Cerebellar cortex (tissue), 1 donor: ENCODE measurements at places on chromosomes 2 and 18.

- no peak for DNase-seq
Measured at GRCh38 chr2:234548695-234549420, 52.0 kb upstream of the ARL4C start.

- no peak for DNase-seq
Measured at GRCh38 chr2:157696036-157696435, 67.4 kb upstream of the ACVR1C start.

DNA sequence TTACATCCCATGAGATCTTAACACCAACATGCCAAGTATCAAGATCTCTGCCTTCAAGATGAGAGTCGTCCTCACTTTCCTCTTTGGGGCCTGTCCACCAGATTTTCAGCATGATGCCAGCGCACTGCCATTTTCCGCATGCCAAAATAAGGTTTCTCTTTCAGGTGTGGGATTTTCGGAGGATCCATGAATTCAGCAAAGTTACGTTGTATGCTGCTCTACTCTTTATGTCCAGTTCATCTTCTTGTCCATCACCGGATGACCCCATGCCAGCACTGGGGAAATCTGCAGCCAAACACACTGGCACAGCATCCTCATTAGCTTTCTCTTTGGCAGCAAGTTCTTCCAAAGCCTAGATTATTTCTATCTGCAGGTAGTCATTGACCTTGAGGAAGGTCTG is 4.9 kb upstream of the HAAO start:
- DNase-seq: no peak

DNA sequence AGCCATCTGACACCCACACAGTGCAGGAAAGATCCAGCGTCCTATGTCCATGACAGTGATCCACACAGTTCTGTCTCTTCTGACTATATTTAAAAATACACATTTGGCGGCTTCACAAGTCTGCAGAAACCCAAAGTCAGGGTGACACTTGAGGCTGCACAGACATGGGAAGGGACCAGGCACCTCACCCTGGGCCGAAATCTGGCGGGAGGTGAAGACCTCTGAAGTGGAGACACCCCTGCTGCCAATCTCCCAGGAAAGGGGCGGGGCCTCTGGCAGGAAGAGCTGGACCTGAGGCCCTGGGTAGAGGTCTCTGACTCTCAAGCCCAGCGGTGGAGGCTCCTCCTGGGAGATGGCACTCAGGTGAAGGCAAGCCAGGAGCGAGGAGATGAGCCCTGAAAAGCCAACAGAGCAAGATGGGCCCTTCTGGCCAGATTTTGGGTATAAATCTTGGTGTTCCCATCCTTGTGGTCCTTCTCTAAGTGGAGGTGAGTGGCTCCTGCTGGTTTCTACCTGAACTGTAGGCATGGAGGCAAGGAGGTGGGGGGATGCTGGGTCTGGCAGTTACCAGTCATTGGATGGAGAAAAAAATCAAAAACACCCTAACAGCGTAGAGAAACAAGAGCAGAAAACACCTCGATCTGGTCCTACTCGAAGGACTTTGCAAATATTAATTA is 248.4 kb downstream of the HDAC4 start:
- DNase-seq: no peak

GRCh38 chr2:74835831-74836674 is 2.1 kb downstream of the HK2 start:
- DNase-seq: peak; percentile 64

DNA sequence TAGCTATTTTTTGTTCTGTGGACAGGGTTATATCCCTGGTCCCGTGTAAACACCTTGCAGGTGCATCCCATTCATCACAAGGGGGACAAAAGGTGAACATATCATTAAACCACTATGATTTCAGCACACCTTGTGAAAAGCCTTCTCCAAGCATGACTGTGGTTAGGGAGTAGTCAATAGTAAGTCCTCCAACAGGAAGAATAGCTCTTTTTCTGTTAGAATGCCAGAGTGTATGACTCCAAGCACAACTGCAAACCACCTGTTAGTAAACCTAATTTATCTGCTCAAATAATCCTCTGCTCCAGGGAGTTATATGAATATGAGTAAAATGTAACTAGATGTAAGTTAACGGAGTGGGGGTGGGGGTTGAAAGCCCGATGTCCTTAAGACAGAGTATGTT is 240.5 kb downstream of the AGPS start:
- no peak for DNase-seq

DNA sequence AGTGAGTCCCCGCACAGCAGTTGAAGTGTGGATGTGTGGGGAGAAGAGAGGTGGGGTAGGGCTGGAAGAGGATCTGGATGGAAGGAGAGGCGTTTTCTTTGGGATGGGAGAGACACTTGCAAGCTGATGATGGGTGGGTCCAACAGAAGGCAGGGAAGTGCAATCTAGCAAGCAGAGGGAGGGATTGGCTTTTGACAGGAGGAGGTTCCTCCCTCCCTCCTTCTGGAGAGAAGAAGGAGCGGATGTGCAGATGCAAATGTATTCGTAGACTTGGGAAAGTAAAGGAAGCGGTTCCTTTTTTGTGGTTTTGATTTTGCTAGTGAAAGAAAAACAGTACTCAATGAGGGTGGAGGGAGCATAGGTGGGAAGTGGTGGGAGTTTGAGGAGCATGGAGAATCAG is 48.9 kb downstream of the LAMA3 start:
- no peak for DNase-seq

- peak; percentile 53 for DNase-seq
Measured at GRCh38 chr2:105746177-105747080, 1.7 kb downstream of the NCK2 start.

DNA sequence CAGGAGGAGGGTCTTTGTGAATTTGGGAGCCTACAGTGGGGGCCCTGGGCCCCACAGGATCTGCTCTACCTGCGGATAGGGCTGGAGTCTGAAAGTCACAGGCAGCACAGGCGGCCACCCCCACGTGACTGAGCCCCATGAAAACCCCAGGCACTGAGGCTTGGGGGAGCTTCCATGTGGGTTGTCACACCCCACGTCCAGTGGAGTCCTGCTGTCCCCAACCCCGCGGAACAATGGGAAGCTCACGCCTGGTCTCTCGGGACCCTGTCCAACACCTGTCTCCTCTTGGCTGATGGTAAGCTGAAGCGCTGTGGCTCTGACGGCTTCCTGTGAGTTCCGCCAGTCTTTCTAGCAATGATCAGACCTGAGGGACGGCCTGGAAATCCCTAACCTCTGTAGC is 85.8 kb downstream of the PTGR3 start:
- DNase-seq: no peak

DNA sequence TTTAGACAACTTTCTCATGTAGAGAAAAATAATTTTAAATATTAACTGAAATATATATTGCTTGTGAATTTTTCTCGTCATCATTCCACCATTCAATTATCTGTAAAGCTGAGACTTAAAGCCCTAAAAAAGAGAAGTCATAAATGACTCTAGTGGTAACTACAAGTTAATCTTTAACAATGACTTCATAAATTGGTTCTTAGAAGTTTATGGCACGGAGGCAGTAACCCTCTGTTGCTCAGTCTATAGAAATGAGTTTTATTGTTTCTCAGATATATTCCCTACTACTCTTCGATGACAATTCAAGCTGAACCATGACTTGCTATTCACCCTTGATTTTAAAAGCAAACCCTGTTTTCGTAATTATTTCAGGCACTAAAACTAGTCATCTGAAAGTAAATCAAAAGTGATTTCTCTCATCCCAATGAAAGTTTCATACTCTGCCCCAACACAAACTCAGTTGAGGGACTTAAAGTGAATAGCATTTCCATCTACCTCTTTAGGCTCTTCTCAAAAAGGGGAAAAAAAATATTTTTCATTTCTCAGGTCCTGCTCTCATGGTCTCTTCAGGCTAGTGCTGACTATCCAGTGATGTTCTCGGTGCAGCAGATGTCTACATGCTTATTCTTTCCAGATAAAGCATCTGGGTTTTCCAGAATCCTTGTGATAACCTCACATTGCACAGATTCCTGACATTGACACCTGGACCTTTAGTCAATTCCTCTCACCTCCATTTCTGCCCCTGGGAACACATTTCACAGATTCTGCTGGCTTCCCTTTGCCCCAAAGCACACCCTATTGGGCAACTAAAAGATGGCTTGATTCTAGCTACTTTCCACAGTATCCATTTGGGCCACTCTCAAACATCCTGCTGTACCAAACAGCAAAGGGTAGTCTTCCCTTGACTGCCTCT is 207.8 kb upstream of the LRATD1 start:
- no peak for DNase-seq

DNA sequence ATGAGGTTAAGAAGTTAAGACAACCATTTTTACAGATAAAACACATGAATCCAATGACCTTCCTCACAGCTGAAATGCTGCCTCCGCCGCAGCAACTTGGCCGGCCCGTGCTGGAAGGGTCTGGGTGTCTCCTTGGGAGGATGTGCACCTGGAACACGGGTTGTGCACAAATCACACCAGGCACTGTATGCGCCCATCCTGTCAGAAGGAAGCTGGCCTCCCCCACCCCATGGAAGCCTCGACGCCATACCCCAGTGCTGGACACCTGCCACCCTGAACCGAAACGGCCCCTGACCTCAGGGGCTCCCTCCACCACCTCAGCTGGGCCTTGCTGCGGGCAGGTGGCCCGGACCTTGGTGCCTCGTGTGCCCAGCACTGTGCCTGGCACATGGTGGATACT is 111.8 kb downstream of the PXDN start:
- no peak for DNase-seq

DNA sequence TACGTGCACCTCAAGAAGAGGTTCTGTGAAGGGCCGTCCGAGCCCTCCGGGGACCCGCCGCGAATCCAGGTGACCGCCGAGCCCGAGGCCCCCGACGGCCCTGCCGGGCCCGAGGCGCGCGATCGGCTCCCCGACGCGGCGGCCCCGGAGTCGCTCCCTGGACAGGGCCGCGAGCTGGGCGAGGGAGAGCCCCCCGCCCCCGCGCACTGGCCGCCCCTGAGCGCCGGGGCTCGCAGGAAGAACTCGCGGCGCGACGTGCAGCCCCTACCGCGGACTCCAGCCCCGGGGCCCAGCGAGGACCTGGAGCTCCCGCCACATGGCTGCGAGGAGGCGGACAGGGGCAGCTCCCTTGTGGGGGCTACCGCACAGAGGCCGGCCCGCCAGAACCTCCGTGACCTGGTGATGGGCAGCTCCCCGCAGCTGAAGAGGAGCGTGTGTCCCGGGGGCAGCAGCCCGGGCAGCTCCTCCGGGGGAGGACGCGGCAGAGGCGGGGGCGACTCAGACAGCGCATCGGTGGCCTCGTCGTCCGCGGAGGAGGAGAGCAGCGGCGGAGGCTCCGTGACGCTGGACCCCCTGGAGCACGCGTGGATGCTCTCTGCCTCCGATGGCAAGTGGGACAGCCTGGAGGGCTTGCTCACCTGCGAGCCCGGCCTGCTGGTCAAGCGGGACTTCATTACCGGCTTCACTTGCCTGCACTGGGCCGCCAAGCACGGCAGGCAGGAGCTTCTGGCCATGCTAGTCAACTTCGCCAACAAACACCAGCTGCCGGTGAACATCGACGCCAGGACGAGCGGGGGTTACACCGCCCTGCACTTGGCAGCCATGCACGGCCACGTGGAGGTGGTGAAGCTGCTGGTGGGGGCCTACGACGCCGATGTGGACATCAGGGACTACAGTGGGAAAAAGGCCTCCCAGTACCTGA is 812 bp downstream of the SOWAHC start:
- DNase-seq: no peak

GRCh38 chr2:208195531-208195930 is 5.7 kb upstream of the C2orf80 start:
- no peak for DNase-seq

GRCh38 chr18:40215979-40216378 is 1739.1 kb upstream of the PIK3C3 start:
- no peak for DNase-seq

GRCh38 chr18:39424261-39424660 is 1858.7 kb upstream of the CELF4 start:
- no peak for DNase-seq

DNA sequence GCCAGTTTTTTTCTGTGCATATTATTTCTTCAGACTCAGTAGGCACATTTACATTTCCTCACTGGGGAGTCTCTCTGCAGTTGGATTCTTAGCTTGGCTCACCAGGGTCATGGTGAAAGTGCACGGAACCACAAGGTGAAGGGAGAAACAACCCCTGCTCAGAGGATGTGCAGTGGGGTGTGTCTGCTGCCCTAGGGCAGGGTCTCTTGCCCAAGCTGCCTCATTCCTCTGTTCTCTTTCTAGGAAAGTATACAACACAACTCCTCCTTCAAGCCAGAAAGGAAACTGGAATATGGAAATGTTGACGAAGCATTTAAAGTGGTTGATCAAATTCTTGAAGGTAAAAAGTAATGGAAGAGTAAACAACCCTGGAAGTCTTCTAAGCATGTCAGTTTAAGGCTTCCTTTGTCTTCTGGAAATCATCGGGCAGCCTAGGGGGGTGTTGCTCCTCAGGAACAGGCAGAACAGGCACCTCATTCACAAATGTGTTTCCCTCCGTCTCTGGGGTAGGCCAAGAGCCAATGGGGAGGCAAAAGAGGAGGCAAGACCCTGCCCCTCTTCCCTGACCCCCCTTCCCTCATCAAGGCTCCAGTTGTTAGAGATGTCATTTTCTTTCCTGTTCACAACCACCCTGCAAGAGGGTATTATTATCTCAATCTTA is 41.4 kb downstream of the AOX1 start:
- no peak for DNase-seq

DNA sequence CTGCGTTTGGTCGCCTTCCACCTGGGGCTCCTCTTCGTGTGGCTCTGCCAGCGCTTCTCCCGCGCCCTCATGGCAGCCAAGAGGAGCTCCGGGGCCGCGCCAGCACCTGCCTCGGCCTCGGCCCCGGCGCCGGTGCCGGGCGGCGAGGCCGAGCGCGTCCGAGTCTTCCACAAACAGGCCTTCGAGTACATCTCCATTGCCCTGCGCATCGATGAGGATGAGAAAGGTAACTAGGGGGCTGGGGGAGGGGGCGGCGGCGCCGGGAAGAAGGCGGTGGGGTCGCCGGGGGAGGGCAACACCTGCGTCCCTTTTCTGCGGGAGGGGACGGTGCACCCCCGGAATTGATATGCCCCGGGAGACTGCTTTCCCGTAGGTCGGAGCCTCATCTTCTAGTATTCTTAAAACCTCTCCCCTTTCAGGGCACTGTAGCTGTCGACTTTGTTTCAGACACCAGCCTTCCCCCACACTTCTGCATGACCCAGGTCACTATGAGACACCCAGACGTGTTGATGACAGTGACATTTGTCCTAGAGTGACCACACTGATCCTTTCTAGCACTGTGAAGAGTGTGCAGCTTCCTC is 755 bp downstream of the SPAST start:
- DNase-seq: peak; percentile 42

- DNase-seq: no peak
Measured at GRCh38 chr2:233117811-233118647, 57.9 kb downstream of the INPP5D start.

- no peak for DNase-seq
Measured at GRCh38 chr2:212619954-212620353, 81.4 kb upstream of the ERBB4 start.

- no peak for DNase-seq
Measured at GRCh38 chr2:37365669-37366068, 21.2 kb downstream of the QPCT start.

DNA sequence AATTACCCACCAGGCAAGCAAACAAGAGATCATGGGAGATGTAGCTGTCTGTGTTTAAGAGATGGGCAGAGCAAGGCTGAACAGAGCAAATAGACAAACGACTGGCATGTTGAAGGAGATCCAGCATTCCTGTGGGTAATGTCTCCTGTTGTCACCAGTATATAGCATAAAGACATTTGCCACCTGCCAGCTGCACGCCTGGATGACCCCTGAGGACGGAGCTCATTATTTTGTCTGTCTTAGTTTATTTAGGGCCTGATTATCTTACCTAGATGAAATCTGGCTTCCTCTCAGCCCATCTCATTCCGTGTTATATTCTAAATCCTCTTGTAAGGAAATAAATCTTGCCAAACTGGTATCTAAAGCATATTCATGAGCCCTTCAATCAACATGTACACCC is 510.3 kb upstream of the LINC00305 start:
- no peak for DNase-seq
